Suppressor macrophage (primary cell): ENCODE measurements at places on chromosomes 5 and 9.

GRCh38 chr5:78899922-78900362 lies 85.2 kb downstream of the ARSB start:
- DNase-seq, result peak; percentile 59

DNA sequence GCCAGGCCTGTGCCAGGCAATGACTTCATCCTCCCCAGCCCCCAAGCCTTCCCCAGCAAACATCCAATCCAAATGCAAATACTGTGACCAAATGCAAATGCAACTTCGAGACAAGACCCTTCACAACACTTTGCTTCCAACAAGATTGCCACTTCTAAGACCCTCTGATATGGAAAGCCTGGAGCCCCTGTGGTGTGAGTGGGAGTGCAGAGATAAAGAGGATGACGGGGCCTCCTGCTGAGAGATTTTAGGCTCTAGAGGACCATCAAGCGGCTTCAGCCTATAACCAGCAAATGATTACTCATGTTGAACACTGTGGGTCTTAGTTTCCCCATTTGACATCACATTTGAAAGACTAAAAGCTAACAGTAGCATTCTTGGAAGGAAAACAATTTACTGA lies 46.6 kb upstream of the GABRP start:
- no peak for DNase-seq

DNA sequence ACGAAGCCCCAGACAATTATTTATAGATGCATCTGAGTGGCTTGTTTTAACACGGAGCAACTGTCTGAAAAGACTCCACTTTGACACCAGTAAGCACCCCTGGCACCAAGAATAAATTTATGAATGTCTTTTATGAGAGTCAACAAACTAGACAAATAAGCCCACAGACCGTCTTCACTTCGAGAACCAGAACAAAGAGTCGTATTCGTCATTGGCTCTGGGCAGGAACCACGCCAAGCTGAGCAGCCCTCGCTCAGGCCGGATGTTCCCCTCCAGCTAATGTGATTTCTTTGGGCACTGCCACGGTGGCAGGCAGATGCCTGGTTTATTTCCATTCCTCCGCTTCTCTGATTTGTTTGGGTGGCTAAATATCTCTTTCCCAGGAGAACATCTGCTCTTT lies 91.9 kb upstream of the STC2 start:
- no peak for DNase-seq

DNA sequence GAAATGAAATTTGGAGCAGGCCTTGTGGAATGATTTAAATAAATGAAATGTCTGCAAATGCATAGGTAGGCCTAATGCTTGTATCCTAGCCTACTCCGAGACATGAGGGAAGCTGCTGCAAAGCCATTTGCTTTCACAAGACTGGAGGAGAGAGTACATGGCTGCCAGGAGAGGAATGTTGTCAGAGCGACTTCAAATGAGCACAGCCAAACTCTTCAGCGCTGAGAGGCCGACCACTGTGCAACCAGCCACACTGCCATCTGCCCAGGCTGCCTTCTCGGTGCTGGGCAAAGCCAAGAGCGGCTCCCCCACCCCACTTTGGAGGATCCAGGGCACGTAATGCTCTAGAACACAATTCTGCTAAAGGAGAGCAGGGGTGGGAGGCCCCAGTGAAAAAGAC lies 122.6 kb downstream of the RASEF start:
- DNase-seq, result no peak

GRCh38 chr9:114799925-114800324 lies 5.9 kb downstream of the TNFSF15 start:
- DNase-seq, result no peak
